ENCODE measurements at places on chromosomes 16 and 17.

DNA sequence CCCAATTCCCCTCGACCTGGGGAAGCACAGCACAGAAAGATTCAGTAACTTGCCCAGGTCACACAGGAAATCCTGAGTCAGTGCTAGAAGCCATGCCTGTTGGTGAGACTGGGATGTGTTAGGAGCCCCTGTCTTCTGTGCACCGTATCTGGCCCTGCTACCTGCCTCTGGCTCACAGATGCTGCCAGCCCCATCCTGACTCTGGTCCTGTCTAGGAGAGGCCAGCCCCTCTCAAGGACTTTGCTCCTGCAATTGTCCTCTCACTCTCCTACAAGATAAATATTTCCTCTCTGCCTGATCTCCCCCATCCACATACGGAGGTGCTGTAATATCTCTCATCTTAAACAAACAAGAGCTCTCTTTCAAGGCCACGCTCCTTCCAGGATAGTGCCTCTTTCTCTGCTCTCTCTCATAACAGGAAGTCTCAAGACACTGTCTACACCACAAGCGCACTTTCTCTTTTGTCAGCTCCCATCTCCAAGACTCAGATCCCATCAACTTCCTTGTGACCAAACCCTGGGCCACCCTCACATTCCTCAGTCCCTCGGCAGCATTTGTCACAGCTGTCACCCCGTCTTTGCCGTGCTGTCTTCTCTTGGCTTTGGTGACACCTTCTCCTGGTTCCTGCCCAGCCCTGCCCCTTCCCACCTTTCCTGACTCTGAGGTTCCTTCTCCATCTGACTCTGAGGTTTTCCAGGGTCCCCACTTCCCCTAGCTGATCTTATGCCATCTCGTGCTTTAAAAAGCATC, 1.9 kb downstream of the SLC13A2 start:
- no peak for DNase-seq

- no peak for DNase-seq
Measured at GRCh38 chr16:476039-476438, 50.6 kb downstream of the RAB11FIP3 start.

DNA sequence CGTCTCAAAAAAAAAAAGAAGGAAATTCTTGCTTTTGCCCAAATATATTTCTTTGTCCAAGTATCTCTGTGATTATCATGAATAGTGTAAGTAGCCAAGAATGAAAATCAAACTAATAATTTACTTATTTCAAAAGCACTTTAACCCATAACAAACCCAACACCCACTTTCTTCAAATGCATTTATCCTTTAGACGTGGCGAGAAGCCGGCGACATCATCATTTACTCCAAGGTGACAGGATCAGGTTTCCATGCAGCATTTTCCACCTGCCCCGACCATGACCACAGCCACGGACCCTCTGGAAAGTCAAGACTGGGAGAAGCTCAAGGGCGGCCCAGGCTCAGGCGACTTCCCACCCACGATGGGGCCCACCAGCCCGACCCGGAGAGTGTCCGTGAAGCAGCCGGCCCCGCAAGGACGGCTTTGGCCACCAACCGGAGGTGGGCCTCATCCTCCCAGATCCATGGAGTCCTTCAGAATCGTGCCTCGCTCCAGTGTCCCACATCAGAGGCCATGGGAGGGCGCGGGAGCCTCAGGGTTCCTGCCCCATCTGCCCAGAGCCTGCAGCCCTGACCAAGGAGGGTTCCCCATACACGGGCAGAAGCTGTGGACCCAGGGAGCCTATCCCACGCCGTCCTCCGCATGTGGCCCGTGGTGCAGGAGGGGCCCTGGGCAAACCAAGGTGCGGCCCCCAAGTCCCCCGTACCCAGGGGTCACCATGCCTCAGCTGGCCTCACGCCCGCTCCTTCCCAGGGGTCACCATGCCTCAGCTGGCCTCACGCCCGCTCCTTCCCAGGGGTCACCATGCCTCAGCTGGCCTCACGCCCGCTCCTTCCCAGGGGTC, 18.7 kb downstream of the UTS2R start:
- no peak for DNase-seq

GRCh38 chr17:29956225-29956624, 14.8 kb downstream of the EFCAB5 start:
- no peak for DNase-seq
